NCI-H1417 (cell line): ENCODE measurements at places on chromosomes 13 and 19.
A peak's percentile ranks its signal among the peaks of the same experiment; 100 is the strongest.

- no peak for DNase-seq
Observed at GRCh38 chr13:61486496-61486895, 70.8 kb upstream of the PCDH20 start.

GRCh38 chr13:75256922-75257321 lies 225.0 kb downstream of the TBC1D4 start:
- DNase-seq, result no peak

DNA sequence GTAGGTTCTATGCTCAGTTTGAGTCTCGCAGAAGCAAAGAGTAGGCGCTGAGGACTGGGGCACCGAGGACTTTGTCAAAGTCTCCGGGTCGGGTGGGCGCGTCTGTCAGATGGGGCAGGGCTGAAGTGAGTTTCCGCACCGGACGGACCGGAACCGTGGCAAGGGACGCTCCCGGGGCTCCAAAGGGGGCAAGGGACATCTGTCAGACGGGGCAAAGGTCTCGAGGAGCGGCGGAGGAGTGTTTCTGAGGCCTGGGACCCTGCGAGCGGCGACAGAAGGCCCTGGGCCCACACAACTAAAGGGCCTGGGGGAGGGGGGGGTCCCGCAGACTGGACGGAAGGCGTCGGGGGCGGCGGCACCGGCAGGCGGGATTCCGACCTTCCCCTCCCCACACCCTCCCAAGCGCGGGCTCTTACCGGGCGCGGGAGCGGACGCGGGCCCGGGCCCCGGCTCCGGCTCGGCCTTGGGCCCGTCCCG lies 13.3 kb upstream of the AKAP8L start:
- no peak for DNase-seq

- DNase-seq, result peak; percentile 42
Observed at GRCh38 chr13:112453207-112453829, 77.2 kb downstream of the SPACA7 start.
